ENCODE measurements at places on chromosomes 2 and 18.

- DNase-seq: no peak
These were observed 275.1 kb upstream of the RND3 start for GRCh38 chr2:150762571-150762970.

- peak; percentile 77 for DNase-seq
These were observed 84.9 kb downstream of the SLC8A1 start for GRCh38 chr2:40367032-40367431.

GRCh38 chr2:127811397-127812321, 688 bp upstream of the WDR33 start:
- DNase-seq: no peak

GRCh38 chr2:191465766-191466420, 212.0 kb upstream of the NABP1 start:
- DNase-seq: no peak

DNA sequence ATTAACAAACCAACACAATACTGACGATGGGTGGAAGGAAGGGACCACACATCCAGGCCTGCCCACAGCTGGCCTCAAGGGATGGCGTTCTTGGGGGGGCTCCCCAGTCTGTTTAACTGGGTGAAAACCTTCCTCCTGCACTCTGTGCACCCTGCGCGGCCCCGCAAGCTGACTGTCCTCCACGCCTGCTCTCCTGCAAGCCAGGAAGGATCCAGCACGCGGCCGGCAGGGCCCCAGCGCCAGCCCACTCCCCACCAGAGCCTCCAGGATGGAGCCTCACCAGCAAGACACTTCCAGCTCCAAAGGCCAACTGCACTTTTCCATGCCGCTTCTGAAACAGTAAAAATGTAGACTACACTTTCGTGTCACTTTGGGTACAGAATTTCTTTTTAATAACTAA, 135.1 kb downstream of the ZNF516 start:
- DNase-seq: no peak

DNA sequence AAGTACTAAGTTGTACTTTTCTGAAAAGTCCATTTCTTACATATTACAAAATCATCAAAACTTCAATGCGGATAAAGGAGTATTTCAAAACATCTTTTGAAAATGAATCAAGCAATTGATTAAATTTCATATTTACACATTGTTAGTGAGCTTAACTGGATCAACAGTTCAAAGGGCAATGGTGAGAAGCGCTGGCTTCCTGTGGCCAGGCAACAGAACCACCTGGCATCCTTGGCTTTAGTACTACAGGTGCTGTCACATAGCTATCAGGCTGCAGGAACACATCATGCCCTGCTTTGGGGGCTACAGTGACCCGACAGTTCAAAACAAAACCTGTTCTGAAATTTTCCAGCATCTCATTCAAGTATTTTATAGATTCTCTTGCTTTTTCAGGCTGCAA, 59.2 kb downstream of the SMAD2 start:
- no peak for DNase-seq

- DNase-seq: no peak
These were observed 1583.4 kb upstream of the PIK3C3 start for GRCh38 chr18:40371673-40372072.

GRCh38 chr2:189579585-189580186, 900 bp downstream of the SLC40A1 start:
- DNase-seq: no peak

- DNase-seq: no peak
These were observed 2.1 kb upstream of the HAAO start for GRCh38 chr2:42794271-42795046.

- no peak for DNase-seq
These were observed 47.6 kb upstream of the TTC39C start for GRCh38 chr18:23966909-23967308.

DNA sequence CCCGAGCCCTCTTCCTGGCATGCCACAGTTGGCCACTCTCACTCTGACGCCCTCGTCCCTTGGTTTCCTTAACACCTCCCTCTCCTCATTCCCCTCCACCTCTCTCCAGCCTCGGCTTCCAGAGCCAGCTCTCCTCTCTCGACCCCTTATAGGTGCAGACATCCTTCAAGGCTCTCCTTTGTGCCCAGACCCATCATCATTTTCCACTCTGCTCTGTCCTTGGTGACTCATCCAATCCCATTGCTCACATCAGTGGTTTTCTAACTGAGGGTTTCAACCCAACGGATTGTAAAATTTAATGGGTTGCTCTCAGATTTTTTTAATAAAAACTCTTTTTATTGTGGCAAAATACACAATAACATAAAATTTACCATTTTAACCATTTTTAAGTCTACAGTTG, 6.2 kb downstream of the ST8SIA5 start:
- no peak for DNase-seq

DNA sequence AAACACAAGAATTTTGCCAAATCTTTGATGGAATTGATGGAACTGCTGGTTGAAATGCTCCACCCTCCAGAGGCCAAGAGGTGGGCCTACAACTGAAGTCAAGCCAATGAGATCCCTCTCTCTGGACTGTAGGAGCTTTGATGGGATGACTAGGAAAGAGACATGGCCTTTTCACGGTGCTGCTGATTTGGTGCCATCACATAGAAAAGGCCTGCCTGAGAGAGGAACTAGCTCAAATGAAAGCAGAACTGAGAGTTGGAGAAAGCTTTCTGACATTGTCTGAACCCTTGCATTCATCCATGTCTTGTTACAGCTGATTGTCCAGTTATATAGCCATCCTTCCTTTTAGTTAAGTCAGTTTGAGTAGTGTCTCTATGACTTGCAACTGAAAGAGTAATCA, 283.8 kb upstream of the LYPD1 start:
- DNase-seq: no peak

- DNase-seq: no peak
These were observed 40.6 kb upstream of the ST3GAL5 start for GRCh38 chr2:85929096-85930050.

DNA sequence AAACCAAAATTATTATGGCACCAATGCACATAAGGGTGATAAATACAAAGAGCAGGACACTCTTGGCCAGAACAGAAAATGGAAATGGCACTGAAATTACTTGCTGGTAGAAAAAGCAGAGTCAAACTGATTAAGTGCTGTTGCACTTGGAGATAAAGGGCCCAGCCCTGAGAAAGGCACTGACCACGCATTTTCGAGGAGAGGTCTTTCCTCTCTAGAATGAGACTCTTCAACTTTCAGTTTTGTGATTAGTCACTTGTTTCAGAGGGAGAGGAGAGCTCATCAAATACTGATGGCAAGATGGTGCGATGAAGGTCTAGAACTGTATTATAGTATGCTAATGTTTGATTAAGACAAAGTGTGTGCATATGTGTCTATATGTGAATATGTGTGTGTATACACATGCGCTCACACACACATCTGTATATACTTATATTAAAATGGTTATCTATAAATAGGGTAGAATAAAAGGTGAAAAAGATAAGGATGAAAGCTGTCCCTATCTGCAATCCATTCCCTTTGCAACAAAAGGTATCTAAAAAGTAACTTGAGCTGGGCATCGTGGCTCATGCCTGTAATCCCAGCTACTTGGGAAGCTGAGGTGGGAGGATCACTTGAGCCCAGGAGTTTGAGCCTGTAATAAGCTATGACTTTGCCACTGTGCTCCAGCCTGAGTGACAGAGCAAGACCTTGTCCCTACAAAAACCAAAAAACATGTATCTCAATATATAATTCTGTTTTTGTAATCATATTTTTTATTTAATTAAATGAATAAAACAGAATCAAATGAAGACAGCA, 48.8 kb upstream of the ZDBF2 start:
- DNase-seq: no peak

- DNase-seq: no peak
These were observed 91.3 kb downstream of the MEMO1 start for GRCh38 chr2:31919499-31919898.

GRCh38 chr2:172095146-172095904, 7.4 kb downstream of the DLX2 start:
- DNase-seq: no peak

- no peak for DNase-seq
These were observed 1.2 kb upstream of the SLC1A4 start for GRCh38 chr2:64987956-64988419.

All from NCI-H524 treated with DMSO at 0.1 percent for 48 hours (cell line).